SK-N-SH treated with all-trans-retinoic acid at 6 μM for 48 hours (cell line): ENCODE measurements at places on chromosomes 12 and 14.

DNA sequence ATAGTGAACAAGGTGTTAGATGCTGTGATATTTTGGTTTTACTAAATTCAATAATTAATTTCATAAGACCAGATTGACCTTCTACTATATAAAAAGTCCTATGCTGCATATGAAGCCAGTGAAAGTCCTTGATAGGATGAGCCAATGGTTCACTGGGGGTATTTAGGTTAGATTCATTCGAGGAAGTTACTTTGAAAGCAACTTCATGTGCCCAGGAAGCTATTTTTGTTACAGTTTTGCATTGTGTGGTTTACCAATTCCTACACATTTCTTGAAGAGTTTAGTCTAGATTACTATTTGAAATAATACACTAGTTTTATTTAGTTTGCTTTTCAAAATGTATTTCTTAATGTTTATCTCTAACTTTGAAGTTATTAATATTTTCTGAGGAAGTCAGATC lies 58.5 kb upstream of the RMST start:
- no peak for ATAC-seq

GRCh38 chr12:89276860-89277259 lies 75.4 kb downstream of the DUSP6 start:
- ATAC-seq: no peak

GRCh38 chr12:119181944-119182343 lies 3.2 kb downstream of the HSPB8 start:
- ATAC-seq: no peak

DNA sequence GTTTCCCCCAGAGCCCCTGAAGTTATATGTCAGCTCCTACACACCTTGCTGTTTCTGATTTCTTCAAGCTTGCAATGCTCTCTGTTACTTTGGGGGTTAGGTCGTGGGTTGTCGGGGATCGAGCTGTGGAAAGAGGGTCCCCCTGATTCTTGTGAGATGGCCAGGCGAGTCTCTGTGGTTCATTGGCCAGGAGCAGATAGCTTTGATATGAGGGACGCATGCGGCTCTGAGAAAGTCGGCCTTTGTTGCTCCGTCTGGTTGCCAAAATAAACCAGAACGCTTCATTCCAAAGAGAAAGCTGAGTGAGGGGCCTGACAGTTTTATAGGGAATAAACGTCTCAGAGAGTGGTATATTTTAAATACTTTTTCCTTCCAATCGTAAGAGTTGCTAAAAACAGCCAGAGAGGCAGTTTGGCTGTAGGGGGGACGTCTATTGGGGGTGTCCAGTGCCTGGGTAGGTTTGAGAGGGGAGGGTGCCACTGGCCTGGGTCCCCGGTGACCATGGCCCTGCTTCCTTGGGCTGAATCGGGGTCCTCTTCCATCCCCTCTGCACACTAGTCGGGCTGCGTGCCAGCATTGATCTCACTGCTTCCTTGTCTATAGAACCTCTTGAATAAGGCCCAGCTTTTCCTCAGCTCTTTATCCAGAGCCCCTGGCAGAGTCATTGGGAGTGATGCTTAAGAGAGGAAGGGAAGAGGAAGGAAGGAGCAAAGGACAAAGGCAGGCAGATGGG lies 18.9 kb downstream of the CCND2 start:
- ATAC-seq: no peak

DNA sequence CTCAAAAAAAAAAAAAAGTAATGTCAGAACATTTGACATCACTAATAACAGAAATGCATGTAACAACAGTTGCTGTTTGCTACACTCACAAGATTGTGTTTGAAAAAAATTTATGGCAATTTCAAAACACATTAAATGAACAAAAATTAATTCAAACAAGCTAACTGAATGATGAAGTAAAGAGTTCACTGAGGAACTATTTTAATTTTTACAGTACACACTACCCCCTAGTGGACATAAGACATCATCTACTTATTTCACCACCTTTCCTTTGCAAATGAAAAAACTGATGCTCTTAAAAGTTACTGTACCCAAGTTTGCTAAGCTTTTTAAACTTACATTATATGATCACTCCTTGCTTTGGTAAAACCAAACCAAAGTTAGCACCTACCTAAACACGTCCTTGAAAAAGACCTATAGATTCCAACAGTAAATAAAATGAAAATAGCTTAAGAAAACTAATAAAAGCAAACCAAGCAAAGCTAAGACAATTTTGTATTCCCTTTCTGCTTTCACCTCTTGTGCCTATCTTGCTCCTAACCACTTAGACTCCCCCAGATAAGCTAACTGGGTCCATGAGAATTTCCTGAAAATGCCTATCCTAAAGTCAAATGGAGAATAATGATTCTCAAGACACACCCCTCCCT lies 22.2 kb downstream of the UBE2N start:
- ATAC-seq: peak; percentile 58

- ATAC-seq: no peak
Measured at GRCh38 chr12:120327593-120327992, at the start of gene PLA2G1B. PLA2G1B (minus strand) TSS chr12:120327779; CDS start chr12:120327753, 26 bp downstream.

- no peak for ATAC-seq
Measured at GRCh38 chr12:3746758-3747157, 6.2 kb downstream of the CRACR2A start.

DNA sequence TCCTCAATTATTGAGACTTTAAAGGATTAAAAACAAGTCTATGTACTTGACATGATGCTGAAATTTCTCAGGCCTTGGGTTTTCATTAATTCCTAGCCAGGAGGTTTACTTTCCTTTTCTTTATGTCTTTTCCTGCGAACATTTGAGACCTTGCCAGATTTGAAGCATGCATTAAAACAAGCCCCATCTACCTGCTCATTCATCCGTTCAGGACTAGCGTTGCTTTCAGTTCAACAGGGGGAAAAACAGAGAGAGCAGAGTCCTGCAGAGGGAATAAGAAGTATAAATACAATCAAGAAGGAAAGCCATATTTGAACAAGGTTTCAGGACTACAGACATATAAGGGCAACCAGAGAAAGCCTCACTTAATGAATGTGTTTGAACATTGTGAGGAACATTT lies 542.4 kb downstream of the DIO2 start:
- ATAC-seq: no peak; the same call in 2 of the 3 replicates

DNA sequence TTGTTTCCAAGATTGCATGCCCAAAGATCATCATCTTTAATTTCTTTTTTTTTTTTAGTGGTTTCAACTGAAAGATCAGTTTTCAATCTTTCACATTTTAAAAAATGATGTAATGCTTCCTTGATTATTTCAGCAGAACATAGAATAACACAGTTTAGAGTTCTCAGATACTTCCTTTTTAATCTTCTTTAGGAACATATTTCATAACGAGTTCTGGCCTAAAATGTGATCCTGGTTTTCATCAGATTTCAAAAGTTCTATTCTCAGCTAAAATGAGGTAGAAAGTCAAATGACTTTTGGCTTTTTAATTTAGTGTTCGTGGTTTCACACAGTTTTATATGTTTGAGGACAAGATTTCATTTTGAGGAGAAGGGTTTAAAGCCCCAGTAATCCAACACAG lies 40.0 kb upstream of the NR1H4 start:
- ATAC-seq: no peak

GRCh38 chr12:24039113-24039525 lies 89.6 kb upstream of the SOX5 start:
- ATAC-seq: no peak

- ATAC-seq: no peak
Measured at GRCh38 chr12:70459786-70460185, 93.7 kb downstream of the KCNMB4 start.

- ATAC-seq: no peak
Measured at GRCh38 chr12:30043151-30043847, 259.6 kb upstream of the TMTC1 start.

DNA sequence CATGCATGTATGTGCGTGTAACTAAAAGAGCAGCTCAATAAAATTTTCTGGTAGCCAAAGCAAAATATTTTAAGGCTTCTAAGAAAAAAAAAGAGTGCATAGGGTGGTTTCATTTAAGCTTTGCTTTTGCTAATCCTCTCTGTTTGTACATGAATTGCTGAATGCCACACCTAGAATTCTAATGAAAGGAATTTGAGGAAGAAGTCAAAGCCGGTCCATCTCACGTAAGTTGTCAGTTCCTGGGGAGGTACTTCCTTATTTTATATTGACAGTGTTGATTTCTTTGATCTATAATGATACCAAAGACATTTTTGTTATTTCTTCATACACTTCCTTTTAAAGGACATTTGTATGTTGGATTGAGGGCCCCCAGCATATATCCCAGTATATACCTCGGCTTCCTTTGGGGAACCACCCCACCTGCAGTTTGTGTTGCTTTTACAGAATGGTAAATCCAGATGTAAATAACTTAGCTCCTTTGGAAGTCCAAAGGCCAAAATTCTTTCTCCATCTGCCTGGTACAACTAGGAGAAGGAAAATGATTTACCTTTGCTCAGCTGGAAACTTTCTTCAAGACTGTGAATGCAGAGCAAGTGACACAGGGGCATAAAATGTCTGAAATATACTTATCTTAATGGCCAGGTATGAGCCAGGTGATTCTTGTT lies 420.9 kb upstream of the ATP2B1 start:
- no peak for ATAC-seq

DNA sequence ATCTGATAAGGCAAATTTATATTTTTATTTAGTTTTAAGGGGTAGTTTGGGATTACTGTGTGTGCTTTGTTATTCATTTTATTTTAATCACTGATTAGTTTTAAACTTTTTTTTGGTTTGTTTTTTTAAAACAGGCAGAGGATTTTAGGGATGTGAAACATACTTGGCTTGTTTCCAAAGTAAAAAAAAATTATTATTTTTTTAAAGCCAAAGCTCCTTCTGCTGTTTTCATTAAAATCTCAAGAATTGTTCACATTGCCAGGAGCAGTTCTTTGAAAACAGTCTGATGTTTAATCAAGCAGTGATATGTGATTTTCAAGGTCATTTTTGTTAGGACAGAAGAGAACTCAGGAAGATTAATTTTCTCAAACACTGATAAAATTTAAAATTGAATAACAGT lies 11.2 kb downstream of the TTC8 start:
- no peak for ATAC-seq

DNA sequence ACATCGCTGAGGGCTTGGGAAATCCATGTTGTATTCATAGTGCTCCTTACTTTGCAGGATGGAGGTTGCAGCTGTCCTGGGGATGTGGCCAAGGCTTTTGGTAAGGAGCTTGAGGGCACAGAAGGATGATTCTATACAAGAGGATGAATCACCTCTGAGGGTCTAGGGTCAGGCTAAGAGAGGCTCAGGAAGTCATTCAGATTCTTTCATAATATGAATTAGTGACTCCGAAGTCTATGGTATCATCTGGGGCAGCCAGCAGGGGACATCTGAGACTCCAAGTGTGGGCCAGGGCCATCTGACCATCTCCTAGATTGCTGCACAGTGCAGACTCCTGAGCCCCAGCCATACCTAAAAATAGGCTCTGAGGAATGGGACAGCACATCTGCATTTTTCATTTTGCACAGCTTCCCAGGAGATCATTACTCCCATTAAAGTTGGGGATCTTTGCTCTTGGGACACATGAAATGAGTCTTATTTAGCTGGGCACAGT lies 4.8 kb downstream of the GMPR2 start:
- no peak for ATAC-seq

- ATAC-seq: no peak
Measured at GRCh38 chr14:34035177-34035933, 84.5 kb upstream of the EGLN3 start.

DNA sequence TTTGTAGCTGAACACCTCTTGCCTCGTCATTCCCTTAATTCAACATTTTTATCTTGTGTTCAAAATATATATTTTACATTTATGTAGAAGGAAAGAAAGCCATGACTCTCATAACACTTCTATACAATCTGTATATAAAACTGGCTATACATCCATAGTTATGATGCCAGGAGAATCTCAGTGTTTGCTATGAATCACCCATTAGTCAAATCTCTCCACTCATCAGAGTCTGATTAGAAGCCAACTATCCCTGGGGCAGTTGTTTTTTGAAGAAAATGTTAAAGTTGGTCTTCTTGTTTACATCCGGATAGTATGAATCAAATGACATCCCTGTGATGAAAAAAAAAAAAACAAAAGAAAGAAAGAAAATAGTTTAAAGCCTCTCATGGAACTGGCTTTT lies 503.9 kb downstream of the NELL2 start:
- no peak for ATAC-seq

DNA sequence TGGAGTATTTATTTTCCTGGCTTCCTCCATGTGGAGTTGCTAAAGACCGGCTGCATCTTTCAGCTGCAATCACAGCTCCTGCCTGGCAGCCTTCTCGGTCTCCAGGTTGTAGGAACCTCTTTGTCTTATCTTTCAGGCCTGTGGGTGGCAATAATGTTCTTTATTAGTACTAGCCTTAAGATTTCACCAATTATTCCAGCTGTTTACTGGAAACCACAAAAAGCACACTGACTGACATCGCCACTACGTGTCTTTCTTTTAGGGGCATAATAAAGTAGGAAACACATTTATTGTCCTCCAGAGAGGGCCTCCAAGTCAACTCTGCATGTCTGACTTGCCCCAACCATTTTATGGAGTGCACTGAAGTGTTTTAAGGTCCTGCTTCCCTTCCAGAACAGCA lies 1116.5 kb upstream of the TMEM132C start:
- no peak for ATAC-seq

DNA sequence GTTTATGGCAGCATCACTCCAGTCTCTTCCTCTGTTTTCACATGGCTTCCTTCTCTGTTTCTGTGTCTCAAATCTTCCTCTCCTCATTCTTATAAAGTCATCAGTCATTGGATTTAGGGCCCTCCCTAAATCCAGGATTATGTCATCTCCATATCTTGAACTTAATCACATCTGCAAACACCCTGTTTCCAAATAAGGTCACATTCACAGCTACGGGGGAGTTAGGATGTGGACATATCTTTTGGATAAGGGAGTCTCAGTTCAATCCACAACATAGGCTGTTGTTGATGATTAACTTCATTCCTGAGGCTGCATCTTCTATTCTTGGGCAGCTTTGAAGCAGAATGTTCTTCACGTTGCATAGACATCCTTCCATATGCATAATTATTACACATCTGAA lies 40.3 kb upstream of the NTF3 start:
- no peak for ATAC-seq

DNA sequence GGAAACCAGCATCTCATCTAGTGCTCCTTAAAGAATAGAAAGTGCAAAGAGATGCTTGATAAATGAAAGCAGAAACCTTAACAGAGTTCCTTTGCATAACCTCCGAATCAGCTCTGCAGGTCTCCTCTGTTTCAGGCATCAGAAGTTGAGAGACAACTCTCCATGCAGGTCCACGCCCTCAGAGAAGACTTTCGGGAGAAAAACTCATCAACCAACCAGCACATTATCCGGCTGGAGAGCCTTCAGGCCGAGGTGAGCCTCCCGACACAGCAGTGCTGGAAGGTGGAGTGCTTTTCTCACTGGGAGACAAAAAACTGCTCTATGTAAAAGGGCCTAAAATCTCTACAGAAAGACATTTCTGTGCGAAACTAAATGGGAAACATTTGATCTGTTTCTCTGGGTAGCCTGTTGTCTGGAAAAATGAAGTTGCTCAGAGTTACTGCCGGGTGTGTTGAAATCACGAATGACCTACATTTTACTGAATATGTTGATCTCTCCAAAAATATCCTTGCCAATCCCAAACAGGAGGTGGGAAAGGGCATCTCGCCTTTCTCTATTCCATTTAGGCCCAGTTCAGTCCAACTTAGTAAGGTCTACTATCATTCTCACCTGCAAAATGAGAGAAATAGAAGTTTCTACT lies 54.9 kb downstream of the RAB35 start:
- ATAC-seq: no peak

GRCh38 chr14:53943751-53944083 lies 12.9 kb downstream of the BMP4 start:
- ATAC-seq: no peak

GRCh38 chr12:51087818-51088217 lies 4.4 kb upstream of the CSRNP2 start:
- ATAC-seq: no peak

GRCh38 chr12:70660620-70661219 lies 23.5 kb upstream of the PTPRB start:
- ATAC-seq: peak; percentile 64; the same call in 2 of the 3 replicates
